ENCODE measurements at places on chromosomes 5 and 9. TPM values are rescaled to one million over a fixed set of nuclear protein-coding genes. Genes with fewer than 3 reads are reported as not detected.

Gene WNK2
- total RNA-seq = 4.6 TPM

Gene PCDHA12
- total RNA-seq = not detected

Gene CYSRT1
- total RNA-seq = 0.42 TPM

Gene KCNMB1
- total RNA-seq = not detected

Gene ECSCR
- total RNA-seq = 2.6 TPM

Gene MYMK
- total RNA-seq = not detected

Gene ARHGEF39
- total RNA-seq = 23.1 TPM

Gene IL17B
- not detected for total RNA-seq

Gene LYSMD3
- 11.6 TPM for total RNA-seq

Gene OR1Q1
- not detected for total RNA-seq

Gene CDO1
- 0.55 TPM for total RNA-seq

Gene SLC45A2
- total RNA-seq = not detected

Gene ITGA2
- total RNA-seq = 0.71 TPM

Gene TNFSF15
- 0.47 TPM for total RNA-seq

Gene PDCD1LG2
- total RNA-seq = 0.81 TPM

Gene SLC26A2
- total RNA-seq = 3.9 TPM

Gene ARID3C
- total RNA-seq = 0.66 TPM

Gene GPR21
- 0.78 TPM for total RNA-seq

Gene JAKMIP2
- total RNA-seq = 3.4 TPM

Gene RARS1
- 127 TPM for total RNA-seq

Gene SH3GL2
- not detected for total RNA-seq

Gene ARL15
- 6.7 TPM for total RNA-seq

Gene PRR16
- total RNA-seq = not detected

Gene FABP6
- not detected for total RNA-seq

Gene CCDC152
- 12.2 TPM for total RNA-seq

Gene FOXD4
- 0.19 TPM for total RNA-seq

Gene NPR2
- total RNA-seq = 9.3 TPM

Gene SOX30
- 0.18 TPM for total RNA-seq

Gene FBXL17
- 3.1 TPM for total RNA-seq

Gene GDNF
- not detected for total RNA-seq

Gene NIM1K
- 2.1 TPM for total RNA-seq

Gene TIGD6
- total RNA-seq = 2.6 TPM

Gene IL9
- 47.9 TPM for total RNA-seq

Gene SLC36A2
- not detected for total RNA-seq

Gene C9orf50
- not detected for total RNA-seq

Gene GABBR2
- total RNA-seq = not detected

Gene SLC46A2
- total RNA-seq = not detected

Gene RNF208
- 7.1 TPM for total RNA-seq

Gene ENC1
- 0.67 TPM for total RNA-seq

Gene CDKN2B-AS1
- total RNA-seq = 0.23 TPM

Gene COL5A1
- total RNA-seq = 0.16 TPM

Gene ELOVL7
- total RNA-seq = 0.69 TPM

Gene CA9
- 2.9 TPM for total RNA-seq

Gene KIAA1958
- 13.0 TPM for total RNA-seq

Gene ENTREP1
- not detected for total RNA-seq

Gene GDF9
- total RNA-seq = 0.69 TPM

Gene STPG3
- not detected for total RNA-seq

Gene CDC23
- 38.1 TPM for total RNA-seq

Gene ROR2
- not detected for total RNA-seq

Gene FGF10
- total RNA-seq = not detected

Gene SHISAL2B
- not detected for total RNA-seq

Gene MCC
- 1.9 TPM for total RNA-seq

Gene PAEP
- total RNA-seq = not detected

Gene HTR1A
- total RNA-seq = not detected

Measured in activated CD4-positive, alpha-beta T cell treated with anti-CD3 and anti-CD28 coated beads for 36 hours (primary cell).